ENCODE measurements at places on chromosomes 6 and 20.

- DNase-seq = no peak
- peaks cover 8% of the 10 kb centered on the region for H3K4me1 ChIP-seq
- H3K4me3 ChIP-seq = no peak overlapping the region
- no peaks in the 10 kb centered on the region for H3K27me3 ChIP-seq
- H3K27ac ChIP-seq = no peak overlapping the region
- H3K36me3 ChIP-seq = no peaks in the 10 kb centered on the region
Observed at GRCh38 chr6:20826378-20826777, 292.1 kb downstream of the CDKAL1 start.

- no peaks in the 10 kb centered on the region for H3K4me1 ChIP-seq
- H3K27me3 ChIP-seq = no peaks in the 10 kb centered on the region
- H3K27ac ChIP-seq = no peak overlapping the region
Observed at GRCh38 chr6:145865175-145865574, 50.6 kb upstream of the FBXO30 start.

- no peak for DNase-seq
- H3K27me3 ChIP-seq = no peaks in the 10 kb centered on the region
- no peak overlapping the region for H3K27ac ChIP-seq
- no peaks in the 10 kb centered on the region for H3K4me1 ChIP-seq
- no peaks in the 10 kb centered on the region for H3K36me3 ChIP-seq
Observed at GRCh38 chr20:16166737-16167136, 406.5 kb downstream of the KIF16B start.

DNA sequence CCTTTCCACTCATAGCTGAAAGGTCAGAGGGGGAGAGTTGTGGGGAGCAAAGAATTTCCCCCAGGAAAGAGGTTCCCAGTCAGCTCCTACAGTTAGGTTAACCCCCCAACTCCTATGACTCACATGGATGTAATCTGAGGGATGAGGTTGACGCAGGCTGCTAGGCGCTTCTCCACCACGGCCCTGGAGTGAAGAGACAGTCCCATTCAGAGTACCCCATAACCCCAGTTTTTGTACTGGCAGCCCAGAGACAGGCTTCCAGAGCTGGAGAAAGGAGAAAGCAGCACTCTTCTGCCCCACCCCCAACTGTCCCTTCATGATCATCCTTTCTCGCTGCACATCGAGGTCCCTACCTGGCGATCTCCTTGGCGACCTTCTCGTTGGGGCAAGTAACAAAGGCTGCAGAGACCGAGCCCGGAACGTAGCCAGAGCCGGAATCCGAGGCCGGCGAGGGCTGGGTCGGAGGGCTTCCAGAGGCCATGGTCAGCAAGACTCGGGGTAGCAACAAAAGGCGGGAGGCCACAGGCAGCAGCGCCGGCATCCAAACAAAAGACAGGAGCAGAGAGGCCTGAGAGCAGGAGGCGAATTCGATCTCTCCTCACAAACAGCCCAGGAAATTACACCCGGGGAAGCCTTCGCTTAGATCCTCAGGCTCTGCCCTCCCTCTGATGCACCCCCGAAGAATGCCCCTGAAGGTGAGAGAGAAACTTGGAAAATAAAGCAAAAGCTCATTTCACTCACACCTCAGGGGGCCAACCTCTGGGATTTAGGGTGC lies 592 bp downstream of the CUTA start:
- H3K36me3 ChIP-seq = peaks cover 33% of the 10 kb centered on the region
- peak overlapping the region; percentile 43 for H3K4me3 ChIP-seq
- no peak for DNase-seq
- H3K27ac ChIP-seq = peak overlapping the region; percentile 82
- H3K4me1 ChIP-seq = peaks cover 14% of the 10 kb centered on the region
